ENCODE measurements at places on chromosomes 5 and 9. TPM values are rescaled to one million over a fixed set of nuclear protein-coding genes. Genes with fewer than 3 reads are reported as not detected.

Gene CNTNAP3B
- 202 TPM for total RNA-seq

Gene PDE8B
- not detected for total RNA-seq

Gene NEURL1B
- 0.46 TPM for total RNA-seq

Gene ACER2
- 8.1 TPM for total RNA-seq

Gene SLC36A3
- not detected for total RNA-seq

DNA sequence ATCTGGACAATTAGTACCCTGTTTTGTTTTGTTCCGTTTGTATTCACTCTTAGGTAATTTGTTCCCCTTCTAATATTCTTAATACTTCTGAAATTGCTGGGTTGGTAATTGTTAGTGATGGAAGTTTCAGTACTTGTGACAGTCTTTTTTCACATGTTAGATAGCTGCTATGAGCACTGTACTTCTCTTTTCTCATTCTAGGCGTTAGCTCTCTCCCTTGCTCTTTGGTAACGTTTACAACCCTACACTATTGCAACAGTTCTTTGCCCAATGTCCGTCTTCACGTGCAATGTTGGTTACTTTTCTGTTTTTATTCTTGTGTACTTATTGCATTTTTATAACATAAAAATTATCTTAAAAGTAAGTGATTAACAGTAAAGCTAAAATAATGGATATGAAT lies 1509.0 kb downstream of the MAT2B start:
- no peak for DNase-seq

GRCh38 chr9:122498883-122499288 lies 11.7 kb upstream of the OR1J2 start:
- DNase-seq = peak; percentile 17

- no peak for DNase-seq
These were observed at the start of gene SARDH for GRCh38 chr9:133737774-133738639. Gene SARDH (minus strand): TSS chr9:133738352. CDS start chr9:133734173, 4,179 bp downstream.

GRCh38 chr9:75607521-75607920 lies 283.0 kb upstream of the PCSK5 start:
- no peak for DNase-seq

GRCh38 chr5:148791334-148791667 lies 35.1 kb upstream of the ADRB2 start:
- no peak for DNase-seq

DNA sequence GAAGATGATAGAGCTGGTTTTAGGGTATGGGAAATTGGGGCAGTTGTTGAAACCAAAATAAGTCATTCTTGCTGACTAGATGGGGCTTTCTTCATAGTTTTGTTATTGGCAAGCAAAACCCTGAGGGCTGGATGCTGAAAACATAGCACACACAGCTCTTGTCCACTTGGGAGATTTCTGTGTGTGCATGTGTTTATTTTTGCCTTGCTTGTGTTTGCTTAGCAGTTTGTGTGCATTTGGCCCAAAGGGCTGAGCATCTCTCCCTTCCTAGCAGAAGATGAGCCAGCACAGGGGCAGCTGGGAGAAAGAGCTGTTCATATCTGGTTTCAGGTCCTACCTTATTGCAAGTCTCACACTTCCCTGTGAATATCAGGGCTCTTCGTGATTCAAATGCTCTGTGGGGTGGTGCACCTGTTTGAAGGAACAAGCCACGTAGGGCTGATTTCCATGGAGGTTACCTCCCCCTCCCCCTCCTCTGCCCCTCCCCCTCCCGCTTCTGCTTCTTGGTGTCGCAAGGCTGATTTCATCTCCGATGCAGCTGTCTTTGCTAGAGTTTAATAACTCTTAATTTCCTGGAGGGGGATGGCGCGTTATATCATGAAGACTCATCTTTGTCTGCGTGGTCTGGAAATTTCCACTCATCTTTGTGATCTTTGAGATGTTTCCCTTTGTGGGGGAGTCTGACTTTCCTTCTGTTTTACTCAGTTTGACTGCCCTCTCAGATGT lies 296.5 kb downstream of the ARHGAP26 start:
- DNase-seq = no peak

GRCh38 chr5:158869092-158869491 lies 230.6 kb downstream of the EBF1 start:
- DNase-seq = no peak

DNA sequence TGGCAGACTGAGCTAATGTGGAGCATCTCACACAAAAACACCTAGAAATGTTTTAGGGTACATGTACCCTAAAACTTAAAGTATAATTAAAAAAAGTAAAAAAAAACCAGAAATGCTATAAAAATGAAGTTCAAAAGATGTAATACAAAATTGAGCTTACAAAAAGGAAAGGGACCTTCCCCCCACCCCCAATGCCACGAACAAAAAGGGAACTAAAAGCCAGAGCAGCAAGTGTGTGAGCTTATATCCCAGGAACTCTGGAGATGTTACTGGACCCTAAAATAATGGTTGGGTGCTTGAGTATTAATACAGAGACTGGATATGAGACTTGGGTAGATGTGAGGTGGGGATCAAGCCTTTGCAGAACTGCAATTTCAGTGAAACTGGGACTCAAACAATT lies 11.0 kb downstream of the SPATA9 start:
- no peak for DNase-seq

Measured in pulmonary artery endothelial cell (primary cell).